ENCODE measurements at places on chromosomes 16 and 17.

DNA sequence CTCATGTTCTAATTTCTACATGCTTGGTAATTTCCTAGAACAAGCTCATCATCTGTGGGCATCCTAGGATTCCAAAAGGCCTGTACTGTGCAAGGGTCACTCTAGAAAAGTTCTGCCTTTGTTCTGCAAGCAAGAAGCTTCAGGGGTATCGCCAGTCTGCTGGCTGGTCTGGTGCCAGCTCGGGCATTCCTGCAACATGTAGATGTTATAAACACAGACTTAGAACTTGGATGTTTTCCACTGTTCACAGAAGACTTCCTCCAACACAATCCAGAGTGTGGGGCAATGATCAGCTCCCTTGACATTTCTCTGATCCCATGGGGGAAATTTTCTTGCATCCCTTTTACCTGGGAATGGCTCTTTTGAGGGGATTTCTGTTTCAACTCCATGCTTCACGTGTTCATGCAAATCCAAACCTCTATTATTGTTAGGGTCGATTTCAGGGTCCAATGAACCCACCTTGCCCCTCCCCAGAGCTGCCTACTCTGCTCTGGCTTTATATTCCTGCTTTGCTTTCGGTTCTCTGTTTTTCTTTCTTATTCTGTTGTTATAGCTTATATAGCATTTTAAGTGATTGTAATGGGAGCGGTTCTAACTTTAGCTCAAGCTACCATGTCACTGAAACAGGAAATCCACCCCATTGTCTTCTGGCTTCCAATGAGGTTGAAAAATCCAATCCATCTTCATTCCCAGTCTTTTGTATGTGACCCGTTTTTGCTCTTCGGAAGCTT, 25.3 kb downstream of the UBE2O start:
- no peak for DNase-seq

DNA sequence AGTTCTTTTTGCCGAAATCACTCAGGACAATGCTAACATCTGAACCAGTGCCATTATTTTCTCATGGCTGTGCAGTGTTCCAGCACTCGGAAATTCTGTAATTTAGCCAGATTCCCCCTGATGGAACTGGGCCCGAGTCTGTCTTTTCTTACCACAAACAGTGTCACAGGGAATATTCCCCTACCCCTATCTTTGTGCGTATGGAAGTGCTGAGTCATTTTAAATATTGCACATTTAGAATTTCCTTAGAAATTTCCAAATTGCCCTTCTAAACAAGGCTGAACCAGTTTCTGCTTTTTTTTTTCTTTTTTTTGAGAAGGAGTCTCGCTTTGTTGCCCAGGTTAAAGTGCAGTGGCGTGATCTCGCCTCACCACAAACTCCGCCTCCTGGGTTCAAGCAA, 88.0 kb upstream of the CREBBP start:
- no peak for DNase-seq

- DNase-seq: no peak
Observed at GRCh38 chr16:15947983-15948509, 1.4 kb upstream of the ABCC1 start.

- DNase-seq: no peak
Observed at GRCh38 chr17:60073063-60073462, 5.7 kb downstream of the HEATR6 start.

- no peak for DNase-seq
Observed at GRCh38 chr16:74574146-74574545, 32.8 kb downstream of the GLG1 start.

DNA sequence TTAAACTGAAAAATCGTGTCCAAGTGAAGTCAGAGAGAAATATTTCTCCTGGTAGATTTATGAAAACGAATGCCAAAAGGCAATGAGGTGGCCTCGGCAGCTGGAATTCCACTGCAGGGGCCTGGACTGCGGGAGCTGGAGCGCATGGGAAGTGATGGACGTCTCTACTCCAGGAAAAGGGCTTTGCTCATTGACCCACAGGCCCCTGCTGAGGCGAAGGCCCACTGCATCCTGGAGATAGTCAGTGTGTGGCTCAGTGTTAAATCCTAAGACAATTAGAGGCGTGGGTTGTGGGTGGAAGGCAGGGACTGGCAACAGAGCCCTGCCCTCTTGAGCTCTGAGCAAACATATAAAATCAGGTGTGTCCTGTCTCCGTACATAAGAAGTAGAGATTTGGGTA, 191.4 kb downstream of the SLC39A11 start:
- DNase-seq: no peak

DNA sequence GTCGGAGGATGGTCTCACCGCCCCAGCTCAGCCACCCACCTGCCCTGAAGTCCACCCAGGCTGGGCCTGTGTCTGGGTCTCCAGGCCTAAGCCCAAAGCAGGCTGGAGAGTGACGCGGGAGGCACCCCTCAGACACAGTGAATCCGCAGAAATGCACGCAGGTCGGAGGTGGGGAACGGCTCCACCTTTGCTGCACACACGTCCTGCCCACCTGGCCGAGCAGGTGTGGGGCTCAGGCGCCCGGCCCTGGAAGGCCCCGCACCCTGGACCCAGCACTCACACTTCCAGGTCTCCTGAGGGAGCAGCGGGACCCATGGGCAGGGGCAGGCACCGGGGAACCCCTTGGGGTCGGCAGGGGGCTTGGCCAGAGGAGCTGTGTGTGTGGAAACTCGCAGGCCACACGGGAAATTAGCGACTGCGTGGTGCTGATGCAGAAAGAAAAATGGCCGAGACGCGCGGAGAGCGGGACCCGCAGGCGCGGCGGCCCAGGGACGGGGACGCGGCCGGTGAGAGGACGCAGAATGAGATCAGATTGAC, 10.7 kb downstream of the CYBC1 start:
- no peak for DNase-seq

GRCh38 chr17:47280072-47280811, 26.6 kb downstream of the ITGB3 start:
- DNase-seq: no peak

DNA sequence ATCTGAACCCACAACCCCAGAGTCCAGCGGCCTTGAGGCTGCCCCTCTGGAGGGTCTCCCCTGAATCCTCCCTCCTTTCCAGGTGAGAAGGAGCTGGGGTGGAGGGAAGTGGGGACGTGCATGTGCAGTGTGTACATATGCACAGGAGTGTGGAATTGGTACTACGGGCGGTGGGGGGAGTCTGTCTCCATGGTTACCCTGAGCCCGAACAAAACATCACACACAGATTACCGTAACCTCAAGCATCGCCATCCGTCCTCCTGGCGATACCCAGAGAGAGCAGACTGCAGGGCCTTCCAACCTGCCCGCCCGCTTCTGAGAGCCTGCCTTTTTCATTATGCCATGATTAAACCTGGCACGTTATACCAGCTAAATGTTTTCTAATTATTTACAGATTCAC, 25.1 kb downstream of the GSG1L start:
- DNase-seq: no peak

- no peak for DNase-seq
Observed at GRCh38 chr17:31198026-31198425, 99.0 kb downstream of the OMG start.

GRCh38 chr17:42340691-42341127, 47.5 kb downstream of the STAT3 start:
- DNase-seq: no peak
